ENCODE measurements at places on chromosomes 2 and 18.

GRCh38 chr2:176445956-176446355 is 176.7 kb downstream of the MTX2 start:
- DNase-seq, result peak; percentile 13

GRCh38 chr2:33033606-33034081 is 86.9 kb downstream of the LTBP1 start:
- peak; percentile 38 for DNase-seq

- no peak for DNase-seq
Observed at GRCh38 chr2:222360146-222360545, 61.3 kb upstream of the PAX3 start.

GRCh38 chr2:112623913-112624777 is 21.6 kb upstream of the SLC20A1 start:
- peak; percentile 66 for DNase-seq

DNA sequence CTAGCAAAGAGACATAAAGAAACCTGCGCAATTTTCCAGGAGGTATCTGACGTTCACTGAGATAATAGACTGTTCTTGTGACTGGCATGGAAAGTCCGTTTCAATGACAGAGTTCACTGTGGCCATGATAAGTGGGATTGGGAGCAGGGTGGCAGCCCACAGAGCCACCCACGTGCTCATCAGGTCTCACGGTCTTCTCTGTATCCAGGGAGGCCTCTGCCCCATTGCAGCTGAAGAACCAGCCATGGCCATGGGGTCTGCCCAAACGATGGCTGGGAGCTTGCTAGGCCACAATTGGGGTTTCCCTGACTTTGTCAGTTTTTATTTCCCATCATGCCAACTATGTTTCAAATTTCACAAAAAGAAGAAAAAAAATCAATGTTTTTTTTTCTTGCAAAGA is 57.2 kb downstream of the PDCL3 start:
- no peak for DNase-seq

- DNase-seq, result no peak
Observed at GRCh38 chr2:70705160-70705850, 62.7 kb downstream of the ADD2 start.

DNA sequence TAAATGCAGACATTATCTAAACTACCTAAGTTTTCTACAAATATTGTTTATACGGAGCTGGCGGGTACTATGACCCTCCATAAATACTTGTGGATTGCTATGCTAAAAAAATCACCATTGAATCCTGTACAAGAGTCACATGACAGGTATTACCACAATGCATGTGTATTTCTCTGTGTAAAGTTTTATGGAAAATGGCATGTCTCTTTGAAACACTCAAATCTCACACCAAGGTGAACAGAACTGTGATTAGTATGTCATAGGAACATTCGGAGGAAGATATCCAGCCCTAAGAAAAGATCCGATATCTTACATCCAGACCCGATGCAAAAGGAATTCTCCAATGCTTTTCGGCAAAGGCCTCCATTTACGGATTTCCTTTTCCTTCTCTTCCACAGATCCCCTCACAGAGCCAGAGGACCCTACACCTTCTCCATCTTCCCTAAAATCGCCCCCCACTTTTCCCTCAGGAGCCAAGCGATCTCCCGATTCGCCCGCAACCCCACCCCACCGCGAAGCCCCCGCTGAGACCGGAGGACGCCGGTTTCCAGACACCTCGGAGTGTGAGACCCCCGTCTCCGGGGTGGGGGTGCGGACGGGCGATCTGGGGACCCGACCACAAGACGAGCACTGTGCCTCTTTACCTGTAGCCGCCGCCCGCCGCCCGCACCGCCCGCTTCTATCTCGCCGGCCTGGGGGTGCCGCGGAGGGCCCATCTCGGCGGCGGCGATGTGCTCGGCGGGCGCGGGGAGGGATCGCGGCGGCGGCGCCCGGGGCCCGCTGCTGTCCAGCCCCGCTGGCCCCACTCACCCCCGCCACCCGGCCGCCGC is 1.2 kb downstream of the SAP130 start:
- no peak for DNase-seq
